ENCODE measurements at places on chromosomes 16 and 17.

GRCh38 chr16:62872339-62872738 is 836.1 kb upstream of the CDH8 start:
- no peak for DNase-seq

GRCh38 chr17:49359990-49360795 is 1.9 kb downstream of the ZNF652 start:
- no peak for DNase-seq

DNA sequence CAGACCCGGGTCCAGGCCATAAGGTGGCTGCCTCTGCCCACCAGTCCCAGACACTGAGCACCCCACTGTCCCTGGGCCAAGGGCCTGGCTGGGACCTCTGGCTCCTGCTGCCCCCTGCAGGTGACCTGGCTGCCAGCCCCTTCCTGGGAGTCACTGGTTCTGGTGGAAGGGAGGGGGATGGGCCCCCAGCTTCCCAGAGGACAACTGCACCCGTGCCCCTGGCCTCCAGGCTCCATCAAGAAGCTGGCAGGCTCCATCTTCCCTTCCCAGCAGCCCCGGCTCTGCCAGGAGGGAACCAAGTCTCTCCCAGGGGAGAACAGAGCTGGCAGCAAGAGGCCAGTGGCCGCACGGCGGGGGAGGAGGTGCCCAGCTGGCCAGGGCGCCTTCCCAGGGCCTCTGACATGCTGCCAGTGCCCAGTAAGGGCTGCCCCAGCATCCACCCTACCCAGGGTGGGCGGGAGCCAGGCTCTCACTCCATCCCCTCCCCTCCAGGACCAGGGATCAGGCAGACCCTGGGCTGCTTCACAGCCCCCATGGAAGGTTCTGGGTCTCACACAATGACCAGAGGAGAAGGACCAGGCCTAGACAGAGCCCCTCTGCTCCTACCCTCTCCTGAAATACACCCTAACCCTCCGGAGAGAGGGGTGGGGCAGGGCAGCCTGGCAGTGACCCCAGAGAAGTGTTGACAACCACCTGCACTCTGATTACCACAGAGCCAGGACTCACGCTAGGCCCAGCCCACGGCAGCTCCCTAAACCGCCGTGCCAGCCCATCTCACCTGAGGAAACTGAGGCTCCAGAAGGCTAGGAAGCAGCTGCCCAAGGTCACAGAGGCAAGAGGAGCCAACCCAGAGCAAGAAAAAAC is 3.6 kb downstream of the CLUH start:
- DNase-seq: peak; percentile 56

DNA sequence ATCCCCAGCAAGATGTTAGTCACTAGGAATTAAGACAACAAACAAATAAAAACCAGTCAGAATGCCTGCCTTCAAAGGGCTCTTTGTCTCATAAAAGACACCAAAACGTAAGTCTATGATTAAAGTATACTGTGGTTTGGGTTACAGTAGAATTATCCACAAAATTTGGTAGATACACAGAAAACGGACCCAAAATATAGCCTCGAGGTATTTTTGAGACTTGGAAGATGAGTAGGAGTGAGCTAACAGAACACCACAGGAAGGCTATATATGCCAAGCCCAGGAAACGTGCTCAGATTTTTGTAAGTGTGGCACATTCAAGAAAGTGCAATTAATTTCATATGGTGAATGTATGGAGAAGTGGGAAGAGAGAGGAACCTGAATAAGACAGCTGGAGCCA is 831.4 kb downstream of the CDH11 start:
- DNase-seq: no peak

- DNase-seq: no peak
These were observed 77.2 kb downstream of the FTO start for GRCh38 chr16:53781023-53781605.

DNA sequence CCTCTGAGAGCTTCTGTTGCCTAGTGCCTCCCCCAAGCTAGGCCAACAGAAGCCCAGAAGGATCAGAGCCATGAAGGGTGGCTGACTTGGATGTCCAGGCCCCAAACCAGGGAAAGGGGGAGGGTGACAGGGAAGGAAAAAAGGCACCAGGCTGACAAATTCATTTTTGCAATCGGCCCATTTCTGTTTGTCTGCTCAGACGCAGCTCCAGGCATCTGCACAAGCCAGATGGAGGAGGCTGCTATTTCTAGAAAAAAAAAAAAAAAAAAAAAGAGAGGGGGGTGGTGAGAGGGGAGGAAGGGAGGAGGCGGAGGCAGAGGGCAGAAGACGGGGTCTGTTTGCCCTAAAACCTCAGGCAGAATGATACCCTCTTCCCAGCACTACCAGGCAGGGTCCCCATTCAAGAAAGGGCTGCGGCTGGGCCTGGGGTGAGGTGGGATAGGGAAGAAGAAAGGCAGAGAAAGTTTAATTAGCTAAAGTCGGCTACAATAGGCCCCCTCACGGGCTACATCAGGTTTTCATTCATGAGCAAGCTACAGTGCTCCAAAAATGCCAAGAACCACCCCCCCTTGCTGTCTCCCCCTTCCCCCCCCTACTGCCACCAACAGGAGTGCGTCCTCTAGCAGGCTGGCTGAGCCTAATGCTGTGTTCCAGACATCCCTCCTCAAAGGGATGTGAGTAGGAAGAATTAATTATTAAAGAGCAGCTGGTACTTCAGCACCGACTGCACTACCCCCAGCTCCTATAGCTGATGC is 2.4 kb downstream of the HDAC5 start:
- no peak for DNase-seq

- DNase-seq: no peak
These were observed 9.8 kb downstream of the MYL4 start for GRCh38 chr17:47218896-47219430.

DNA sequence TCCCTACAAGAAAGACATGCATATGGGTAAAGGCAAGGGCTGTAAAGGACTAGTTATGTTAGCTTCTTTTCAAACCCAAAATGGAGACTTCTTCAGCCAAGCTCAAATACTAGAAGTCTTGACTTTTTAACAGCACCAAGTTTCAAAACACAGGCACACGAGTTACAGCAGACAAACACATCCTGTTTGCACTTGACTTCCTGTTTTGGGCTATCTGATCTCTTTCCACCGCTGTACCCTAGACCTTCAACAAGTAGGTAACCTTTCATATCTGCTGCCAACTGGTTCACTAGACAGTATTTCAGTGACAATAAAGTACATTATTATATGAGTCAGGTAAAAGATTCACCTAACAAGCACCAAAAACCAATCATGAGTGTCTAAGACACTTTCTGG is 12.3 kb downstream of the RFFL start:
- DNase-seq: no peak
